ENCODE measurements at places on chromosomes 11 and 22.

DNA sequence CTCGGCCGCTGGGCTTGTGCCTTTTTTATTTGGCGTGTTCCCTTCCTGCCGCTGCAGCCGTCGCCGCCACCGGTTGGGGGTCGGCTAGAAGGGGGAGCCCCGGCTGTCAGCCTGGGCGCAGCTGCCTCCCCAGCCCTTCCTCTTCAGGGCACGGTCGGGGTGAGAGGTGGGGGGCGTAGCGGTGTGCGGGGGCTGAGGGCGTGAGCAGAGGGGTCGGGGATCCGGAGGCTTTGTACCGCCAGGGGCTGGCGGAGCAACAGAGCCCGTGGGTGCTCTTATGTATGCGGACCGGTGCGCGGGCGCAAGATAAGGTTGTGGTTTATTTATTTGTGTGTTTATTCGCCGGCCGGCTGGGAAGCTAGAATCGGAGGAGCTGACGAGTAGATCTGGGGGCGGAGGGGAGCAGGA is 477 bp downstream of the ZBTB16 start:
- DNase-seq, result no peak

GRCh38 chr22:48950151-48950915 is 877.3 kb downstream of the BRD1 start:
- DNase-seq, result peak; percentile 43

DNA sequence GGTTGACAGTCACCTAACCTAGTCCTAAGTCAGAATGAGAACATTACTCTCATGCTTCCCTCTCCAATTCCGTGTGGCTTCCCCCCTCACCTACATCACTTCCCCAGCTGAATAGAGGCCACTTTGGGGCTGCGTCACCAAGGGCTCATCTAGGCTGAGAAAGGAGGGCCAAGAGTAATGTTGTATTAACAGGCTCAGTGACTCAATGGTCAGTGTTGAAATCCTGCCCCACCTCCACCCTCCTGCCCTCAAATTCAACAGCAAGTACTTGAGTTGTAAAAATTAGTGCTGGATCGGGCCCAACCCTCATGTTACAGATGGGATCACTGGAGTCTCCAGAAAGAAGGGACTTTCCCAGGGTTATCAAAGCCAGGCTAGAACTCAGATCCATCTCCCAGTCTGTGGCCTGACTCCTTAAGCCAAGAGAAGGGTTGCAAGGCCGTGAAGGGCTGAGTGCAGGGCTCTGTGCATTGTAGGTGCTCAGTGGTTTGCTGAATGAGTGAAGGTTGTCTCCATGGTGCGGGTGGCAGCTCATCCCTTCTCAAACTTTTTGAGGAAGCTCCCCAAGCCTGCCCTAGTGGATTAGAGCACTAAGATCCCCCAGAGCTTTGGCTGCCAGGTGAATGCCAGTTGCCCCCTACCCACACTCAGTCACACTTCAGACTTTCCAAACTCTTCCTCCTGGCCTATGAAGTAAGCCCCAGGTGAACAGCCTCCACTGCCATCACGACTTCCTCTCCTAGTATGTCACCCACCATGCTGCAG is 3.2 kb downstream of the DGAT2 start:
- no peak for DNase-seq

GRCh38 chr22:20424568-20424931 is 13.1 kb downstream of the SCARF2 start:
- no peak for DNase-seq

DNA sequence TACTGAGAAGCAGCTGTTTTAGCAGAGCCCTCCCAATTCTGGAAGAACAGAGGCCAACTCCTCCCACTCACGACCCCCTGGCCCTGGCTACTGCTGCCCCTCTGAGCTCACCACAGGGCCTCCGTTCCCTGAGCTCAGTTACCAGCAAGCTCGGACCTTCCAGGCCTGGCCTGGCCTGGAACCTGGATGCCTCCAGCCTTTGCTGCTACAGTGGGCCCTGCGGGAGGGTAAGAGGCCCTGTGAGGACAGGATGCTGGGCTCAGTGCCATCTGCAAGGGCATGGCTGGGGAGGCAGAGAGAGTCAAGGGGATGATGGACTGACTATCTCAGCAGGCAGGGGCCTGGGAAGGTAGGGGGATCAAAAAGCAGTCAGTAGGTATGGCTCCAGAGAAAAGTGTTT is 209.9 kb upstream of the NCAM1 start:
- no peak for DNase-seq

- DNase-seq, result peak; percentile 45
These were observed 410.5 kb downstream of the TBC1D22A start for GRCh38 chr22:47172771-47173534.

GRCh38 chr22:29815580-29815979 is 22.5 kb downstream of the ASCC2 start:
- no peak for DNase-seq

GRCh38 chr11:45321031-45321595 is 35.0 kb upstream of the SYT13 start:
- no peak for DNase-seq

- no peak for DNase-seq
These were observed 78.3 kb downstream of the MICAL2 start for GRCh38 chr11:12188548-12189317.

DNA sequence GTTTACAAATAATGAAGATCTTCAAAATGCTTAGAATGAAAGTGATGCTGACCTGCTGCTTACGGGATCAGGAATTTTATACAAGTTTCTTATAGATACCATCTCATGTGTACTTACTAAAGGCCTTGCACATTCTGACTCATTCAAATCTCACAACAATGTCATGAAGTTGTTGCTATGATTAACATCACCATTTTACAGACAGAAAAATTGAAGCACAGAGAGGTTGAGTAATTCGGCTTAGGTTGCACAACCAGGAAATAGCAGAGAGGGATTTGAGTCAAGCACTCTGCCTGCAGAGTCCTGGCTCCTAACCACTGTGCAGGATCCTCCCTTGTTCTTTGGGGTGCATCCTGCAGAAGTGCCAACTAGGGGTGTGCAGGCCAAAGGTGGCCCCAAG is 471.9 kb downstream of the MIAT start:
- DNase-seq, result no peak

DNA sequence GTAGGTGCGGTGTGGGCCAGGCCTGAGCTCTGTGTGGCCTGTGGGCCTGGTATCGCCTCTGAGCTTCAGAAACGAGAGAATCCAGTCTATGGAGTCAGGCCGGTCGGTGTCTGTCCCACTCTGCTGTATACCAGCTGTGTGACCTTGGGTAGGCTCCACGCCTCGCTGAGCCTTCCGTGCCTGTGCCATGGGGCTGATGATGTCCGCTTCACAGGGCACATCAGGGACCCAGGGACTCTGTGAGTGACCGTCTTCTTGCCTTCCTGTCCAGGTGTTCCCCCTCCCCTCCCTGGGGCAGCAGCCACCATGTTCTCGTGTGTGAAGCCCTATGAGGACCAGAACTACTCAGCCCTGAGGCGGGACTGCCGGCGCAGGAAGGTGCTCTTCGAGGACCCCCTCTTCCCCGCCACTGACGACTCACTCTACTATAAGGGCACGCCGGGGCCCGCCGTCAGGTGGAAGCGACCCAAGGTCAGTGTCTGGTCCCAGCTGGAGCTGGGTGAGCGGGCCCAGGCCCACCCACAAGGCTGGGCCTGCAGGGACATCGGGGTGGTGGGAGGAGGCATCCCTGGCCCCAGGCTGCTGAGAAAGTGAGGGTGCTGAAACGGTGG is 17.9 kb downstream of the CAPN5 start:
- no peak for DNase-seq

- DNase-seq, result no peak
These were observed 21.8 kb upstream of the UVRAG start for GRCh38 chr11:75792997-75793800.

GRCh38 chr11:8237453-8237852 is 26.2 kb downstream of the LMO1 start:
- no peak for DNase-seq

DNA sequence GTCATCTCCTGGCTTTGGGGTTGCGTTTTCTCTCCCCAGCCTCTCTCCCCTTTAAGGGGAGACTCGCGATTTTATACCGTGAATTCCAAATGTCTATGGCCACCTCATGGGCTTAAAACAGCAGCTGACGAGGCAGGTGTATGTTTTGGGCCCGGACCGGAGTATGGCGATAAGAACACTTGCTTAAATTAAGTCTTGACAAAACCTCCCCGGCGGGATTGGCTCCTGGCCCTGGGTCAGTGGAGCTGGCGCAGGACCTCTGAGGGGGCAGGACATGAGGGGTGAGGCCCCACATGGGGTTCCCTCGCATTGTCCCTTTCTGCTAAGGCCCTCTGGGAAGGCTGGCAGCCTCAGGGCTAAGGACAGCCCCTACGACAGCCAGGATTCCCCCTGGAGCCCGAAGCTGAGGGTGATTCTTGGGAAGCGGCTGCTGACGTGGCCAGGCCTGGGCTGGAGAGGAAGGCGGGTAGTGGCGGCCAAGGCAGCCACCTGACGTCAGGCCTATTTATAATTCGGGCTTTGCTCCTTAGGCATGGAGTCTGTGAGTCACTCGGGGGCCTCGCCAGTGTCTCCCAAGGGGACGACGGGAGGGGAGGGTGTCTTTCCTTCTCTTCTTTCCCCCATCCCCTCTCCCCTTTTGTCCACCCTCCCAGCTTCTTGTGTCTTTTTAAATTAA is 12.7 kb downstream of the MYO18B start:
- no peak for DNase-seq

- DNase-seq, result no peak
These were observed 24.1 kb downstream of the FDX1 start for GRCh38 chr11:110453684-110454354.

- DNase-seq, result no peak
These were observed 16.3 kb downstream of the GVQW3 start for GRCh38 chr11:76397383-76397782.

GRCh38 chr22:37202001-37202555 is 10.2 kb downstream of the SSTR3 start:
- DNase-seq, result no peak

GRCh38 chr11:80613655-80614054 is 1172.8 kb upstream of the TENM4 start:
- DNase-seq, result no peak

DNA sequence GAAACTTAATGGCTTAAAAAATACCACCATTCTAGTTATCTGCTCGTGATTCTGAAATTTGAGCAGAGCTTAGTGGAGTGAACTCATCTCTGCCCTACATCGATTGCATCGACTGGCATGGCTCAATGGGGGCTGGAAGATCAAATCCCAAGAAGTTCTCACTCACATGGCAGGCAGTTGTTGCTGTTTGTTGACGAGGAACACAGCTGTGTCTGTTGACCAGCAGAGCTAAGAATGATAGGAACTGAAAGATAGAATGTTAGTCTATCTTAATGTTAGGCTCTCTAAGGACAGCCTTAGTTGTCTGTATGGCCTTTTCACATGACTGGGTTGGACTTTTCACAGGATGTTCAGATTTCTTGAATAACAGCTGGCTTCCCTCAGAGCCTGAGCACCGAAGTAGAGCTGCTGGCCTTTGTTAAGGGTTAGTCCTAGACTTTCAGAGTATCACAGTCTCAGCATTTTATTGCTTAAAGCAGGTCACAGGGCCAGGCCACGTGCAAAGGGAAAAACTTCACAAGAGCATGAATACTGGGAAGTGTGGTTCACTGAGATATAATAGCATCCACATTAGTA is 31.6 kb upstream of the IZUMO1R start:
- no peak for DNase-seq

DNA sequence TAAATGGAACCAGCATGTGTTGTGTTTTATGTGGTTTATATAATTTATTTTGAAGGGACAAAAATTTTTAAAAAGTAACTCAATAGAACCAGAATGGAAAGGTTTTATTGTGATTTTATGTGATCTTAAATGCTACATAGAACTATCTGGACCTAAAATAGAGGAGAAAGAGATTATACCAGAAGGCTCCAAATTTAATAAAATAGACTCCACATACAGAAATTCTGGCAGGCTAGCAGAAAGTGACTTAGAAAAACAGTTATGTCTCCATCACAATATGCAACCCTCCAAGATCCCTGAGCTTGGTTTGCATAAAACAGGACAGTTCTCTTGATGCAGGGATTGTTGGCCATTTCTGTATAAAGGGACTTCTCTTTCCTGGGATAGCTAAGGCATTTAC is 107.9 kb downstream of the BBOX1 start:
- no peak for DNase-seq

GRCh38 chr11:17651681-17652080 is 67.7 kb upstream of the MYOD1 start:
- DNase-seq, result no peak

DNA sequence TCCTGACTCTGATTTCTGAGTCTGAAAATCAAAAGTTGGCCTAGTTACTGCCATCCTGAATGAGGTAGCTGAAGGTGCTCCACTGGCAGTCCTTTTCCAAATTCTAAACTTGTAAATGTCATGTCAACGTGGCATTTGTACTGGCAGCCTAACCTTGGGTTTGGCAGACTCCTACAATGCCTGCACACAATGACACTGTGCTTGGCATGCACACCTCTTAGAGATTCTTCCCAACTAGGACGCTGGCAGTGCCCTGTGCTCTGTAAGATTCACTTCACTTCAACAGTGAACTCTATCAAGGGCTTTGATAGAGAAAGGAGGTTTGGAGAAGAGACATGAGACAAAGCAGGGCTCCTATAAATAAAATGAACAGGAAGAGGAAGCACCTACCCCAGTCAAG is 21.9 kb upstream of the PPP2R1B start:
- DNase-seq, result peak; percentile 18

DNA sequence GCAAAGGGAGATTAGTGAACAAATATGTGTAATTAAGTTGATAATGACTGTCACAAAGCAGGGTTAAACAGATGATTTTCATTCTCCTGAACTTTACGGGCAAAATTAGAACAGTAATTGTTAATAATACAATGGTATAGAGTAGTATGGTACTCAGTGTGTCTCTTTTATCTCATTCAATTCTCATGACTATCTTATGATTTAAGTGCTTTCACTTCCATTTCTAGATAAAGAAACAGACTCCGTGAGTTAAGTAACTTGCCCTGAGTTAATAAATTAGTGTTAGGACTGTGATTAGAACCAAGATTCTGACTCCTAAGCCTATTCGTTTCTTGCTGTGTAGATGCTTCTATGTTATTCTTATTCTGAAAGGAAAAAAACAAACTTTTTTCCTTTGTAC is 22.0 kb downstream of the PIH1D2 start:
- DNase-seq, result no peak

GRCh38 chr22:47333625-47334024 is 571.2 kb downstream of the TBC1D22A start:
- no peak for DNase-seq

- DNase-seq, result no peak
These were observed 108.4 kb downstream of the ZBTB16 start for GRCh38 chr11:114167771-114168448.

DNA sequence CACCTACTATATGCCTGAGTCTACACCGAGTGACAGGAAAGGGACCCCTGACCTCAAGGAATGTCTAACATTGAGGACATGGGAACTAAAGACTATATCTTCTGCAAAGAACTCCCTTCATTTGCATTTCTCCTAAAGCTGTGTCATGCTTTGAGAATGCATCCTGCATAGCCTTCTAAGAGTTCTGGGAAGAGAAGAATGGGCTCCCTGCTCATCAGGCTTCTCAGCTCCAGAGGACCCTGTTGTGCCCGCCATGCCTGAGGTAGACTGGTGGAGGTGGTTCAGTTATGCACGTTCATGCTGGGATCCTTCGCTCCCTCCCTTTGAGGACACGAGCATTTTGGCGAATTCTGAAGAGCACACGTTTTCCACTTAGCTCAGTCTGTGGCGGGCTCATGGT is 63.3 kb downstream of the GRIK4 start:
- no peak for DNase-seq

Measured in islet precursor cell (in vitro differentiated cells).